ENCODE measurements at places on chromosomes 5 and 9. TPM values are rescaled to one million over a fixed set of nuclear protein-coding genes. Genes with fewer than 3 reads are reported as not detected.

MARVELD2 gene
- 29.5 TPM for total RNA-seq

PCDHGA1 gene
- 0.72 TPM for total RNA-seq

STKLD1 gene
- total RNA-seq, result 0.57 TPM

TRIP13 gene
- 42.6 TPM for total RNA-seq

DNA sequence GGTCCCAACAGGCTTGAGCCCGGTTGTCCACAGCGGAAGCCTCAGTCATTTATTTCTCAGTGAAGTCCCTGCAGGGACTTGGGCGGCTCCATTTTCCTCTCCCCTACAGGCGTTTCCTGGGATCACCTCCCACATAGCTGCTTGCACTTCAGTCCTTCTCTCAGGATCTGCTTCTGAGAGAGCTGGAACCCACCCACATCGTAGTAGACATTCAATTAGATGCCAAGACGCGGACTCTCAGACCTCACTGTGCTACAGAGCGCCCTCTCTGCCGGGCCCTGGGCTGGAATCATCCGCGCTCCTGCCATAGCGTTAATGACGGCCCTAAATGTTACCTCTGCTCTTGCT, 54.0 kb upstream of the ROR2 start:
- peak; percentile 51 for DNase-seq

DNA sequence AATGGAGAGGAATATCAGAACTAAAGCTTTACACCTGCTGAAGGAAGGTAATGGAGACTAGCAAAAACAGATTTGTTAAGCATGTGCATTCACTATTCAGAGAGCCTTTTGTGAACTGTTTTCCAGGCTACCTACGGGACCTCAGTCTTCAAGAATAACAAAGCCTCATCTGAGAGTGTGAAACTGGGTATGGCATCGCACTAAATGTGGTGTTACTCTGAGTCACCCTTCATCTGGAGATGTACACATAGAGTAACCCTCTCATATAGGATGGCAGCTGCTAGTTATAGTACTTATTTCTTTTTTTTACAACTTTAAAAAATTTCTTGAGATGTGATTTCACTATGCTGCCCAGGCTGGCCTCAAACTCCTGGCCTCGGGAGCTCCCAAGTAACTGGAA, 306.8 kb downstream of the ZNF608 start:
- no peak for DNase-seq

DNA sequence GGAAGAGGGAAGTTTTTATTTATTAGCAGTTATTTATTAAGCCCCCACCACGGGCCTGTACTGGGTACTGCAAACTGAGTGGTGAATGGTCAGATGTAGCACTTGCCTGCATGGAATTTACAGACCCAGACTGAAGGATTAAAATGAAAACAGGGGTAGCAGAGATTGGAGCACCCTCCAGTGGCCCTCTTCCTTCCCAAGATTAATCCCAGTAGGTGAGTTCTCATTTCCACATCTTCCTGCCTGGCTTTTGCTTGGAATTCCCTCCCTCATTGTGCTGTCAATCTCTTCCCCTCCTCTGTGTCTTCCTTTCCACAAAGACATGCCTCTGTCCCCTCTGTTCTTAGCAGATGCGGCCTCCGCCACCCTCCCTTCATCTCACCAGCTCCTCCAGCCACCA, 39.2 kb downstream of the MVB12B start:
- DNase-seq, result no peak

DNA sequence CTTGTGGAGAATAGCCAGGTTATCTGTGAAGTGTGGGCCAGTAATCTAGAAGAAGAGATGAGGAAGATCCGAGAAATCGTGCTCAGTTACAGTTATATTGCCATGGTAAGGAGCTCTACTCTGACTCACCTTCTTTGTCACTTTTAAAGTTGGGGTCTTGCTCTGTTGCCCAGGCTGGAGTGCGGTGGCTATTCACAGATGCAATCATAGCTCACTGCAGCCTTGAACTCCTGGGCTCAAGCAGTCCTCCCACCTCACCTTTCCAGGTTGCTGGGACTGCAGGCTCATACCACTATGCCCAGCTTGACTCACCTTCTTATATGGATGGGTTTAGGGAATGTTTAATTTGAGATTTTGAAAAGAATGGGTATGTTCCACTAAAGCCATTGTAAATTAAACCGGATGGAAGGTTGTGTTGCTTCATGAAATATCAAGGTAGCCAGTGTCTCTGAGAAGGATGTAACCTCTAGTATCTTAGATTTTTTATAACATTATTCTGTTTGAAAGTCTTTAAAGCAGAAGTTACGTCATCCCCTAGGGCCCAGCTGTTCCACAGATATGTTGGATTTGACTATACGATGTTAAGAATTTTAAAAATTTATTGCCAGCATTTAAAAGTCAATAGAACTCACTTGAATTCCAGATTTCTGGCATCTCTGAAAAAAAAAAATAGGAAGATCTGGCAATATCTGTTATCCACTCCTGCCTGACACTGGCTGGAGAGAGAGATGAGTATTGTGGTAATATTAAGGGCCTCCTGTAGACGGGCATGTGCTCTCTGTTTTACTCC, 5.1 kb downstream of the CNOT8 start:
- no peak for DNase-seq

- no peak for DNase-seq
Observed at GRCh38 chr9:127498298-127498697, 47.0 kb downstream of the LRSAM1 start.

DNA sequence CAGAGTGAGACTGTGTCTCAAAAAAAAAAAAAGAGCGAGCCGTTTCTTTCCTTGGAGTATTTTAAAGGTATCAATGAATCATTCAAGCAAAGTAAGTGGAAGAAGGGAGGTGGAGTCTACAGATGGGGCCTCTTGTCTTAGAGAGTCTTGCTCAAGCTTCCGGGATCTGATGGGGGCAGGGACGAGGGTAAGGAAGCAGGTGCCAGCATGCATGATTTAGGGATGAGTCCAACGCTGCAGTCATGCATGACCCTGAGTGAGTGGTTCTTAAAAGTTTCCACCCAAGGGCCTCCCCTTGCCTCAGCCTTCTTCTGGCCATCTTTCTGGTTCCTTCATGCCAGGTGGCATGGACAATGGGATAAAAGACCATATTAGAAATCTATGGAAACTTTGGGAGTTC, 79.6 kb downstream of the MYO10 start:
- no peak for DNase-seq

GRCh38 chr9:20292002-20292401, 330.3 kb downstream of the MLLT3 start:
- no peak for DNase-seq

DNA sequence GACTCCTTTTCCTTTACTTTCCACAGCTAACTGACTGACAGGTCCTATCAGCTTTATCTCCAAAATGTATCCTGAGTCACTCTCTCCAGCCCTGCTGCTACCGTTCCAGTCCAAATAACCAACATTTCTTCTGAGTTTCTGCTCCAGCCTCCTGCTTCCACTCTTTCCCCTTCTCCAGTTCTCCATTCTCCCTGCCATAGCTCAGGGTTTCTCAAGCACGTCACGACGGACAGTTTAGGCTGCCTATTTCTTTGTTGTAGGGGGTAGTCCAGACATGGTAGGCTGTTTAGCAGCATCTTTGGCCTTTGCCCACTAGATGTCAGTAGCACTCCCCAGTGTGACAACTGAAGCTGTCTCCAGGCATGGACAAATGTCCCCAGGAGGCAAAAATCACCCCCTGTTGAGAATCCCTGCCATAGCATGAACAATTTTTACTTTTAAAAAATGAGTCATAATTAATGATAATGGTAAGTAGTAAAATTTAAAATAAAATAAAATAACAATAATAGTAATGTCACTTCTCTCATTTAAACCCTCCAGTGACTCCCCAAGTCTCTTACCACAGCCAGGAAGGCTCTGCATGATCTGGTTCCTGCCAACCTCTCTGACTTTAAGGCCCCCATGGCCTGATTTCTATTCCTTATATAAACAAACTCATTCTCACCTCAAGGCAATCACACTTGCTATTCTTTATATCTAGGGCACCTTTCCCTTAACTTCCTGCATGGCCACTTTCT, 105.4 kb upstream of the FER start:
- DNase-seq, result peak; percentile 79

DNA sequence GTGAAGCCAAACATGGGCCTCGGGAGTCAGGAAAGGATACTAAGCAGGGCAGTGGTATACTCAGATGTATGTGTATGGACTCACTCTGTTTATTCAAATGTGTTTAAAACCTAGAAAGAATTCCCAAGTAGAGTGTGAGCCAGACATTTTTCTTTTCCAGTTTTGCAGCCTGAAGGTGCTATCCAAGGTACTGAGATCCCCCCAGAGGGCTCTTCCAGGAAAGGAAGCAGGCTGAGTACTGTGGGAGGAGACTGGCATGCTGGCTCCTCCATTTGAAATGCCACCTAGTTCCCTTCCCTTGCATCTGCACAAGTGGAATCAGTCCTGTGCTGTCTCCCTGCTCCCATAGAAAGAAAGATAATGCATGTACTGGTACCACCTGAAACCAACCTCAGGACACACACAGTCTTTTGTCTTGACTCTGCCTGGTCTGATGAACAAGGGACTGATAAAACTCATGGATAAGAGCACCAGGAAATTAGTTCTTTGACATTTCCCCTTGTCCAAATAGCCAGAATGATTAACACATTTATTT, 85.9 kb downstream of the HRH2 start:
- peak; percentile 56 for DNase-seq

DNA sequence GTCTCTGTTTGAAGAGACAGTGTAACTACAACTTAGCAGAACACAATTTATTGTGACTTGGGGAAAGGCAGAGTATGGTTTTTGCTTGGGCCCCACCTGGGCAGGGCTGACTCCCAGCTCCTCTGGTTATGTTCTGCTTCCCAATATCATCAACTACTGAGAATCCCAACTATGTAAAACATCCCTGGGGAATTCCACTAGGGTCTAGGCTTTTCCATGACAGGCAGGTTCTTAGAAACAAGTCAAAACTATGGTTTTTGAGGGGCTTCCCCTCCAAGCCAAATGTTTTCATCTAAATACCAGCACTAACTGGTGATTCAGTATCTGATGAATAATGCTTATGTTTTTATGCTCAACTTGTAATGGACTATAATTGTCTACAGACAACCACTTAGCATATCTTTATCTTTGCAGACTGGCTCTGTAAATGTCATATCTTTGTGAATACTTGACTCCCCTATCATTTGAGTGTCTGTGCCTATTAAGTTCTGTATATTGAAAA, 409.5 kb downstream of the PDE4D start:
- DNase-seq, result no peak

DNA sequence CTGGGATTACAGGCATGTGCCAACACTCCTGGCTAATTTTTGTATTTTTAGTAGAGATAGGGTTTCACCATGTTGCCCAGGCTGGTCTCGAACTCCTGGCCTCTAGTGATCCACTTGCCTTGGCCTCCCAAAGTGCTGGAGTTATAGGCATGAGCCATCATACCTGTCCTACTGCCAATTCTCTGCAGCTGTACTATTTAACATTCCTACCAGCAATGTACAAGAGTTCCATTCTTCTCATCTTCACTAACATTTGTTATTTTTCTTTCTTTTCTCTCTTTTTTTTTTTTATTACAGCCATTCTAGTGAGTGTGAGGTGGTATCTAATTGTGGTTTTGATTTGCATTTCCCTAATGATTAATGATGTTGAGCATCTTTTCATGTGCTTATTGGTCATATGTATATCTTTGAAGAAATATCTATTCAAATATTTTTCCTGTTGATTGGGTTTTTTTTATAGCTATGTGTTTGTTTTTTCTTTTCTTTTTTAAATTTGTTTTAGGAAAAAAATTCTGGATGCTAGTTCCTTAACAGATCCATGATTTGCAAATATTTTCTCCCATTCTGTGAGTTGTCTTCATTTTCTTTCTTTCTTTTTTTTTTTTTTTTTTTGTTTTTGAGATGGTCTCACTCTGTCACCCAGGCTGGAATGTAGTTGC, 17.4 kb downstream of the ANKHD1 start:
- no peak for DNase-seq

DNA sequence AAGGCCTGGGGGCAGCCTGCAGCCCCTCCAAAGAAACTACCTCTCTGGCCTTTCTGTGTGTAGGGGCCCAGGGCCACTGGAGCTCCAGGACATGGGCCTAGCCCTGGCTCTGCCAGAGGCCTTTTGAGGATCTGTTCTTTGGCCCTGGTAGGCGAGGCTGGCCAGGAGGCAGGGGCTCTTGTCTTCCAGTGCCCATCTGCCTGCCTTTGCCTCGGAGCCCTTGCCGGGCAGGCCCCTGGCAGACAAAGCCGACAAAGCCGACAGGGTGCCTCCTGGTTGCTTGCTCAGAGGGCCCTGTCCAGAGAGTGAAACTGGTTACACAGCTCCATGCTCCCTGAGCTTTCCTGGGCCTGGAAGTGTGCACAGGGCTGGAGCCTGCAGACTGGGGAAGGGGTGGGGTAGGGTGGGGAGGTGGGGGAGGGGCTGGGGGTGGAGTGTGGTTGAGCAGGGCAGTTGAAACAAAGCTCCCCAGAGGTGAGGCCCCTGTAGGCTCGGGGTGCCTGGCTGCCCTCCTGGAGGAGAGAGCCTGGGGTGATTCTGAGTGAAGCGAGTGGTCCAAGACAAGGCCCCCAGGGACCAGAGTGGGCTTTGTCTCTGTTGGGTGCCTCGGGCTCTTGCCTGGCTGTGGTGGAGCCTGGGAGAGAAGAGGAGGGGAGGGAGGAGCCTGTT, 29.3 kb downstream of the PTPA start:
- peak; percentile 77 for DNase-seq

- no peak for DNase-seq
Observed at GRCh38 chr5:89208811-89209210, 325.8 kb upstream of the MEF2C start.

- DNase-seq, result no peak
Observed at GRCh38 chr5:17359451-17360011, 138.5 kb upstream of the TAF11L2 start.

- no peak for DNase-seq
Observed at GRCh38 chr9:89986190-89986589, 381.4 kb downstream of the GADD45G start.

DNA sequence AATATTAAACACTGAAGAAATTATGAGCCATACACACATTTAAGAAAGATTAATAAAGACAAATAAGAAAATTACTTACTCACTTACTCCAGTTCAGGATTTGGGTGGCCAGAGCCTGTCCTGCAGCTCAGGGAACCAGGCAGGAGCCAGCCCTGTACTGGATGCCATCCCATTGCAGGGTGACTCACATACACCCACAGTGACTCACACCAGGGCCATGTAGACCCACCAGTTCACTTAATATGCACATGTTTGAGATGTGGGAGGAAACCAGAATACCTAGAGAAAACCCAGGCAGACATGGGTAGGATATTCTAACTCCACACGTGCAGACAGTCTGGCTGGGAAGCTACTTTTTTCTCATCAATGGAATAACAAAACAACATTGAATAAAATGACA, 49.6 kb upstream of the ADRB2 start:
- DNase-seq, result no peak

- peak; percentile 90 for DNase-seq
Observed at GRCh38 chr5:36743891-36744772, 132.4 kb upstream of the NIPBL start.

DNA sequence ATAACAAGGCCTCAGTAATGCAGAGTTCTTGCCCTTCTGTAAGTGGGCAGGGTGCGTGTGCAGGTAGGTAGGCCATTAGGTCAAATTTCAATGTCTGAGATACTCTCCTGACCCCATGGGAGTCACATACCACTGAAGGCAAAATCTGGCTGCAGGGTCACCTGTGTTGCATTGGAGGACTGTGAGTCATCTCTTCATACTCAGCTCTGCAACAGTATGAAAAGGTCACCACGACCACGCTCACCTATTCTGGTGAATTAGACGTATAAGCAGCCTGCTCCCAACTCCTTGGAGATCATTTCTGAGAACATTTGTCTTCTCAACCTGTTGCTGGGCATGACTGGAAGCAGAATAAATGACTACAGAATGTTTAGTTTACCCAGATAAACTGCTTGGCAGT, 599.8 kb downstream of the PDE4D start:
- no peak for DNase-seq

All from H9 (cell line).